ENCODE measurements at places on chromosomes 3 and 15. TPM values are rescaled to one million over a fixed set of nuclear protein-coding genes. Genes with fewer than 3 reads are reported as not detected.

RAB6B gene
- not detected for total RNA-seq

DNA sequence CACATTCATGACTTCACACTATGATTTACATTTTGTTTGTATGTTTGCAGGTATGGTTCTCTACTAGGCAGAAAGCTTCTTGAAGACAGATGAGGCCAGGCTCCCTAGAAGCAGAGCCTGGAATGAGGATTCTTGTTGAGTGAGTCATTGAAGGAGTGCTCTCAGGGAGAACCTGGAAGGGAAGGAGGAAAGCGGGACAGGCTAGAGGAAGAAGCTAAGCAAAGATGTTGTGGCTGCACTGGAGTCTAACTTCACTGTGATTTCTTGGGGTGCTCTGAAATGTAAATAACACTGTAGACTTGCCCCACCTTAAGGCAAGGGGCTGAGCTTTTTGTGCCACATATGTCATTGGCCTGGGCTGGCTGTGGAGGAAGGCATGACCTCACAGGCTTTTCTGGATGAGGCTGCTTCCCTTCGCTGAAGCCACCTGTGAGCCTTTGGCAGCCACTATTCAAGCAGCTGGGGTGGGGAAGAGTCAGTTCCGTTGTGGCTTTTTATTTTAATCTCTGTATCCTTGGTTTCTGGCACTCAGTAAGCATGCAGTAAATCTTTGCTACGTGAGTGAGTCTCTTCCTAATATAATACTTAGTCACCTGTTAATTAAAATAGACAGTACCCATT lies 307.3 kb downstream of the SV2B start:
- peaks cover 22% of the 10 kb centered on the region for H3K4me1 ChIP-seq
- H3K36me3 ChIP-seq = peaks cover 2% of the 10 kb centered on the region
- H3K27ac ChIP-seq = peak overlapping the region; percentile 34
- no peak overlapping the region for H3K4me3 ChIP-seq

DNA sequence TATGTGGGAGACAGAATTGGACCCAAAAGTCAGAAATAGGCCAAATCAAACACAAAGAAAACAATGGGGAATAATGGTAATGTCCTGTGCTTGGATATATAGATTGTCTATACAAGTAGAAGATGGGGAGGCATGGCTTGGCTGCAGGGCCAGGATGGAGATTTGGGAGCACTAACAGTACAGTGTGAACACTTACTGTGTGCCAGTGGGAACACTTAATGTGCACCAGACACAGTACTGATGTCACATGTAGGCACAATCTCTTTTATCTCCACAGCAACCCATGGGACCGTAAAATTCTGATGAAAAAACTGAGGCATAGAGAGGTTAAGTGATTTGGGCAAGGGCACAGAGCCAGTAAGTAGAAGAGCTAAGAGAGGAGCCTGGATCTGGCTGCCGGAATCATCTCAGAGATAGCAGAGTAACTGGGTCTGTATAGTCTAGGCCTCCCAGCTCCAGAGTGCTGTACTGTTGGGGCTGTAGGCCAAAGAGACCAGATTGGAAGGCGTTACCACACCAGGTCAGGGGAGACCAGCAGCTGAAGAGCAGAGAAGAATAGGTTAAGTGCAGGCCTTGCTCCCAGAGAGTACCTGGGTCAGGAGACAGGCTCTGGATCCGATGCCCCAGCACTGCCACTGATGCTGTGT lies 63.3 kb downstream of the RLBP1 start:
- DNase-seq = no peak
- H3K4me3 ChIP-seq = no peak overlapping the region
- no peaks in the 10 kb centered on the region for H3K27me3 ChIP-seq
- H3K4me1 ChIP-seq = peaks cover 1% of the 10 kb centered on the region
- H3K27ac ChIP-seq = peak overlapping the region; percentile 13

DNA sequence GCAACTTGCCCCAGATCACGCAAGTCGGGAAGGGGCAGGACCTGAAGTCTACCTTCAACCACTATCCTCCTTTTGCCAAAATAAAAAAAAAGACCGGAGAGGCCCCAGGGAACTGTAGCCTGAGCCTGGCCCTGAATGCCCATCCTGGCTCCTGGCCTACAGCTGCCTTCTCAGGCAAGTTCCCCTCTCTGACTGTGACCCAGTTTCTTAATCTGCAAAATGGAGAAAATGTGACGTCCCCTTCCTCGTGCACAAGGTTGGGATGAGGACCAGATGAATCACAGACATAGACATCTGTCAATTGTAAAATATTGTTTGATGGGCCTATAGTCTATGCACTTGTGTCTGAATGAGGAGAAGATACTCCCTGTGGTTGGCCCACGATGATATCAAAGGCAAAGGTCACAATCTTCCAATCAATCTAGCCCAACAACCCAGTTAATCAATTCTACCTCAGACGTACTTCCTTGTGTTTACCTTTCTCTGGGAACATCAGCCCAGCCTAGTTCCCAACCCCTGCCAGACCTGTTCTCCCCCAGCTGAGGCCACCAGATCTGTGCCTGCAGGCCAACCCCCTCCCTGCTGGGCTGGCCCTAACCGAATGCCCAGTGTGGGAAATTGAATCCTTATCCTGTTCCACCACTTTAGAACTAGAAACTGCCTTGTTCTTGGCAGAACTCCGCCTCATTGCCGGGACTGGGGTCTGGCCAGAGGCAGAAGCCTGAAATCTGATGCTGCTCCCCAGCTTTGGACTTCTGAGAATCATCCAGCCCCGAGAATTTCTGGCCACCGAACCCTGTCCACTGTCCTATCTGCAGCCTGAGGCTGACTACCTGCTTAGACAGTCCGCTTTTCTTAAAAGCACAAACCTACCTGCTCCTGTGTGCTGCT lies 101.8 kb upstream of the LIPC start:
- peaks cover 32% of the 10 kb centered on the region for H3K4me1 ChIP-seq
- no peak for DNase-seq
- H3K36me3 ChIP-seq = peaks cover 2% of the 10 kb centered on the region
- H3K4me3 ChIP-seq = no peak overlapping the region
- no peak overlapping the region for H3K27ac ChIP-seq

ERICH6 gene
- 0.81 TPM for total RNA-seq

SI gene
- not detected for total RNA-seq

DNA sequence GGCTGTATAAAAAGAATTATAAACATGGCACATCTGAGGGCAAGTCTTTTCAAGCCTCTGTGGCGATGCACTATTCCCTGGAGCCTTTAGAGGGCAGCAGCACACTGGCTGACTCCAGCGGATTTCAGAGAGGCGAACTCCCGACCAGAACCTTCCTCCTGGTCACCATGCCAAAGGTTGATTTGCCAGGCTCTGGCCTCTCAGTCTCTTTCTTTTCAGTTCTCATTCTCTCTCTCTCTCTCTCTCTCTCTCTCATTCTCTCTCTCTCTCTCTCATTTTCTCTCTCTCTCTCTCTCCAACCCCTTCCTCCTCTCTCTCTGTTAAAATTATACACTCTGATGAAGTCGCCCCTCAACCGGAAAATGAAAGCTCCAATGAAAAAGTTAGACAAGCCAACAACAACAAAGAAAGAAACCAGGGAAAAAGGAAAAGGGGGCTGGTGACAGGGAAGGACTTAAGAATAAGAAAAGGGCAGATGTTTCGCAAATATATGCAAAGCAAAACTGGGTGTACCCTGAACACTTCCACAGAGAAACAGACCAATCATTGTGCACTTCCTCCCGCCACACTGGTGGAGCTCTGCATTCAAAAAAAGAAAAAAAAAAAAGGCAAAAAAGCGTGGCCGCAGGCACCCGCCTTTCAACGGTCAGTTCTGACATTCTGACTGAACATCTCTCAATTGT lies 90.2 kb downstream of the TIGIT start:
- H3K4me1 ChIP-seq = peaks cover 10% of the 10 kb centered on the region
- no peaks in the 10 kb centered on the region for H3K27me3 ChIP-seq
- H3K36me3 ChIP-seq = no peaks in the 10 kb centered on the region
- DNase-seq = peak; percentile 73
- peak overlapping the region; percentile 77 for H3K27ac ChIP-seq

Data from activated CD4-positive, alpha-beta T cell treated with anti-CD3 and anti-CD28 coated beads, Interleukin-2, amount 10 ng/mL, durations not matched to agents 7 days and 5 days (primary cell).